Astrocyte of the cerebellum (primary cell): ENCODE measurements at places on chromosomes 16 and 17.
A peak's percentile ranks its signal among the peaks of the same experiment; 100 is the strongest.

- DNase-seq: no peak
Measured at GRCh38 chr16:85360323-85361277, 248.3 kb upstream of the CIBAR2 start.

- no peak for DNase-seq
Measured at GRCh38 chr17:47697906-47698711, 4.1 kb downstream of the TBKBP1 start.

GRCh38 chr17:74917430-74917829 is 5.6 kb downstream of the USH1G start:
- DNase-seq: no peak

- no peak for DNase-seq
Measured at GRCh38 chr17:41223821-41224220, 2.6 kb upstream of the KRTAP9-2 start.

DNA sequence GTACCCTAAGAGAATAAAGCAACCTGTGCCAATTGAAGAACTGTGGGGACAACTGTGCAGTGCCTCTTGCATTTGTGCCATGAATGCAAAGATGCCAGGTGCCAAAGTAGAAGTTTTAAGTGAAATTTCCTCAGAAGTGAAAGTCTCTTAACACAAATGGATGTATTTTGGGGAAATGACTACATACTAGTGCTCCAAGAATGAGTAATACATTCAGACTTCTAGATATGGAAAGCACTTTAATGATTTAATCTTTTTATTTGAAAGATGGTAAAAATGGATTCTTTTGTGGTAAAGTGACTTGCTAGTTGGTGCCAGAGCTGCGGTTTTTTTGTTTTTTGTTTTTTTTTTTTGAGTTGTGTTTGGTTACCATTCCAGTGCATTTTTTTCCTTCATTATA is 15.0 kb downstream of the UTP18 start:
- peak; percentile 57 for DNase-seq

DNA sequence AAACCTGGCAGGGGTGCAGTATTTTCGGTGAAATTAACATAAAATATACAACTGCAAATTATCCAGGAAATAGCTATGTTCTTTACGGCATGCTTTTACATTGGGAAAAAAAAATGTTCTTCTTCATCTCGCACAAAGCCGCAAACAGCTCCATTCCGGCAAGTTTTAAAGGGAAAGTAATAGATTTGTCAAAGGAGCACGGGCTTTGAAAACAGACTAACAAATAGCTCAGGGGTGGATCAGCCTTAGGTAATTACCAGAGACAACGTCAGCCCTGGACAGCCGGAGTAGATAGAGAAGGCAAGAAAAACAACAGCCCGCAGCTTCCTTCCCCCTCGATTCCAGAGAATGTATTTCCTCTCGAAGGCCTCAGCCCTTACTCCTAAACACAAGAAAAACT is 222.5 kb downstream of the C16orf78 start:
- peak; percentile 33 for DNase-seq

DNA sequence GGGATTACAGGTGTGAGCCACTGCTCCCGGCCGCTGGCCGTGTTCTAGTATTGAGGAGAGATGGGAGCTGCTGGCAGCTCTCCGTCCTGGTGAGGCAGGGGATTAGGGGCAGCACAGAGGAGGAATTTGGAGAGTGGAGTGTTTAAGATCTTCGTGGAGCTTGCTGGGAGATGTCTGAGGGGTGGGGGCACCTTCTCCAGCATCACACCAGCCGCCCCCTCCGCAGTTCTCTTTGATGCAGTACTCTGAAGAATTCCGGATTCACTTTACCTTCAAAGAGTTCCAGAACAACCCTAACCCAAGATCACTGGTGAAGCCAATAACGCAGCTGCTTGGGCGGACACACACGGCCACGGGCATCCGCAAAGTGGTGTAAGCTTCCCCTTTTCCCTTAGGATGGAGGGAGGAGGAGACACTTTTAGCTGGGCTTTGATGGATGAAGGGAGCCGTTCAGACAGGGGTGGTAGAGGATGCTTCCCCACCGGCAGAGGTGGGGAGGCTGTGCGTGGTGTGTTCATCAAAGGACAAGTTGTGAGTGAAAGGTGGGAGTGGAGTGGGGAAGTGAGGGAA is 11.9 kb downstream of the ITGAM start:
- DNase-seq: no peak

- no peak for DNase-seq
Measured at GRCh38 chr17:12769981-12770380, 19.3 kb upstream of the ARHGAP44 start.

DNA sequence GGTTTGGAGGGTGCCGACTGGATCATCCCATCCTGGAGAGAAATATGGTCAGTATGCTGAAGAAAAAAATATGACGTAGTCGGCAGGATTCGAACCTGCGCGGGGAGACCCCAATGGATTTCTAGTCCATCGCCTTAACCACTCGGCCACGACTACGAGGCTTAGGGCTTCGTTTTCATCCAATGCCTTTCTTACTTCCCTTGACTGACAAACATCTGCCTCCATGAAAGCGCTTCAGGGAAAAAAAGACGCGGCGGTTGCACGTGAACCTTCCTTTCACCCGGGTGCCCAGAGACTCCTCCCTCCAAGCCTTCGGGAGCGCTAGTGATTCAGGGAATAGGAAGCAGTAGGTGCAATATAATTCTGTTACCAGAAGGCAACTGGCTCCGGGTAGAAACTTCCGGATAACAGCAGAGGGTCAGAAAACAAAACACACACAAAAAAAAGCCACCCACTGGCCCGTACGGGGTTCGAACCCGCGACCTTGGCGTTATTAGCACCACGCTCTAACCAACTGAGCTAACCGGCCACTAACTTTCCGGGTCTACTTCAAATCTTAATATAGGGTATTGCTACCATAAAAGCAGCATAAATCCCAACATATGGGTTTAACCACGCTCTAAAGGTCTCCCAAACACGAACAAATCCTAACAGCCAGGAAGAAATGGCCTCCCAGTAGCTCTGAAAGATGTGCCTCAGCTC is 16.3 kb upstream of the AURKB start:
- DNase-seq: peak; percentile 79

- no peak for DNase-seq
Measured at GRCh38 chr17:78996781-78997201, 12.8 kb downstream of the CANT1 start.

DNA sequence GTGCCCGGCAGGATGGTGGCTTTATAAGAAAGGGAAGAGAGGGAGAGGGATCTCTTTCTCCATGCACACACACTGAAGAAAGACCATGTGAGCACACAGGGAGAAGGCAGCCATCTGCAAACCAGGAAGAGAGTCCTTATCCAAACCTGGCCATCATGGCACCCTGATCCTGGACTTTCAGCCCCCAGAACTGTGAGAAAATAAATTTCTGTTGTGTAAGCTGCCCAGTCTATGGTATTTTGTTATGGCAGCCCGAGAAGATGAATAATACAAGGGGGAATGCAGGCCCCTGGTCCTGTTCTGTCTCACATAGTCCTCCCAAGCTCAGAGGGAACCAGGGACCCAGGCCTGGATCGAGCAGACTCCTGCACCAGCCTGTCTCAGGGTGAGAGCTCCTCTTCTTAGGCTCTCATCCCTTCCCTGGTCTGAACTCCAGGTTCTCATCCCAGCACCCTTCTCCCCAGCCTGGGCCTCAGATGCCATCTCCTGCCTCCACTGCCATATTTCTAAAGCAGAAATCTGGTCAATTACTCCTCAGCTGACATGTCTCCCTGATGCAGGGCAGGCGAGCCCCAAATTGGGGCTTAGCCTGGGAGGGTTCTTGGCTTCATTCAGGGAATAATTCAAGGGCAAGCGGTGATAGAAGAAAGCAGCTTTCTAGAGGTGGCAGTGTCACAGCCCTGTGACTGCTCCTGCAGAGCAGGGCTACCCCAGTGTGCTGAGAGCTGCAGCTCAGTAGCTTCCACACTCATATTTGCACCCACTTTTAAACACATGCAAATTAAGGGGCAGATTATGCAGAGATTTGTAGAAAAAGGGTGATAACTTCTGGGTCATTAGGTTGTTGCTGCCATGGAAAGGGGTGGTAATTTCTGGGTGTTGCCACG is 28.8 kb downstream of the IGFBP4 start:
- no peak for DNase-seq

DNA sequence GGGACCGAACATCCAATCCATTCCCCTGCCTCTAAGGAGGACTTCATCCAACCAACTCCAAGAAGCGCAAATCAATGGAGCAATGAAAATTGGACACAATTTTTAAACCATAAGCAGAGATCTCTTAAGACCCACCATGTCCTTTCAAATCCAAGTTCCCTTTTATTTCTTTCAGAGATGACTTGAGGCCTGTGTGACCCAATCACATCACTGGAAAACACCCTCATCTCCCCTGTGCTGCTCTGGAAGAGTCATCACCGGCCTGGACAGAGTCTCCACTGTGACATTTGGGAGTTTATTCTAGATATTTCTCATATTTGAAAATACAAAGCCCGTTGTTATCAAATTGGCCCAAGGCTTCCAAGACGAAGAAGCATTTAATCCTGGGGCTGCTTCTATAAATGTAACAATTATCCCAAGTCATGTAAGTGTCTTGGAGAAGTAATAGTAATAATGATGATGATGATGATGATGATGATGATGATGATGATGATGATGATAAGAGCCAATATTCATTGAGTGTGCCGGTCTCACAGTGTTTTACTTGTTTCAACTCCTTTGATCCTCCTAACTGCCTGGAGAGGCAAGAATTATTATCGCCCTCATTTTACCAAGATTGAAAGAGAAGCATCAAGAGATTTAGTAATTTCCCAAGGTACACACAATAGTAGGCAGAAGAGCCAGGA is 72.1 kb downstream of the COPRS start:
- no peak for DNase-seq

DNA sequence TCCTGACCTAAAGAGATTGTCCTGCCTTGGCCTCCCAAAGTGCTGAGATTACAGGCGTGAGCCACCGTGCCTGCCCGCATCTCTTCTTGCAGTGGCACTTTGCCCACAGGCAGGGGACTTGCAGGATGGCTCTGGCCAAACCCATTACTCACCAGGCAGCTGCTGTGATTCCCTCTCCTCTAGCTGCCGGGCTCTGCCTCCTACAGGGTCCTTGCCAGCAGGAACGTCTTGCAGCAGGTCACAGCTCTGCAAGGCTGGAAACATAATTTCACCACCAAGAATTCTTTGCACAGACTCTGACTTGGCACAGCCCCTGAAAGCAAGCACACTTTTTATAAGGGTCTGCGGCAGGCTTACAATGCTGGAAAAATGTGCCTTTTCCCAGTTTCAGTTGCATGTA is 20.3 kb downstream of the COX4I1 start:
- no peak for DNase-seq

GRCh38 chr16:78984887-78985464 is 615.6 kb downstream of the MAF start:
- DNase-seq: no peak

DNA sequence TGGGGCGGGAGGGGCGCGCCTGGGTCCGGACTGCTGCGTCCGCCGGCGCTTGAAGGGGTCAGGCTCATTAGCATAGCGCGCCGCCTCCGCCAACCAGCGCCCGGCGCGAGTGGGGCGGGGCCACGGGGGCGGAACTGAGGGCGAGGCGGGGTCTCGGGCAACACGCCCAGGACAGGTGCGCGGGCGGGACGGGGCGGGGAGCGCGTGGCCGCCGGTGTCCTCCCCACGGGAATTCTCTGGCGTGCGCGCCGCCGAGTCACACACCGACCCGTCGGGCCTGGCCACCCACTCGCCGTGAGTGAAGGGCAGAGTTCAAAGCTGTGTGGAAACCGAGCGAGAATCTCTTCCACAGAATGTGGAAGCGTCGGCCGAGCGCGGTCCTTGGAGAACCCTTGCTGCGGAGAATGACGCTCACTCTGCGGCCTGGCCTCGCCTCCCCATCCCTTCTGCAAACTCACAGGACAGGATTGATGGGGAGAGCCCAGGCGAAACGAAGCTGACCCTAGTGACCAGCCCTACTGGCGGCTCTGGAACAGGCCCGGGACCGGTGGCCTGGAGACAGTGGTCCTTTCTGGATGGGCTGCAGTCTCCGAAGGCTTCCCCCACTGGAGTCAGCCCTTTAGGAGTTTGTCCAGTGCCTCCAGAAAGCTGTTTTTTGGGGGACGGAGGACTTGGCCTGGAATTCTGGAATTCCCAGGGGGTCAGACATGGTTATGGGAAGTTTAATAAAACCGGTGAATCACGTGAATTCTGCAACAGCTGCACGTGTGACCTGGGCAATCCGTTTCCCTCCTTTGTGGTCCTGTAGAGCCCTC is at the start of gene SNAI3:
TSS of gene SNAI3 (minus strand) at position 69 of the 815 bp plus-strand sequence. CDS start 101 bp downstream, outside the sequence.
- DNase-seq: no peak

- no peak for DNase-seq
Measured at GRCh38 chr17:33896263-33896662, 358.8 kb upstream of the CCL2 start.

DNA sequence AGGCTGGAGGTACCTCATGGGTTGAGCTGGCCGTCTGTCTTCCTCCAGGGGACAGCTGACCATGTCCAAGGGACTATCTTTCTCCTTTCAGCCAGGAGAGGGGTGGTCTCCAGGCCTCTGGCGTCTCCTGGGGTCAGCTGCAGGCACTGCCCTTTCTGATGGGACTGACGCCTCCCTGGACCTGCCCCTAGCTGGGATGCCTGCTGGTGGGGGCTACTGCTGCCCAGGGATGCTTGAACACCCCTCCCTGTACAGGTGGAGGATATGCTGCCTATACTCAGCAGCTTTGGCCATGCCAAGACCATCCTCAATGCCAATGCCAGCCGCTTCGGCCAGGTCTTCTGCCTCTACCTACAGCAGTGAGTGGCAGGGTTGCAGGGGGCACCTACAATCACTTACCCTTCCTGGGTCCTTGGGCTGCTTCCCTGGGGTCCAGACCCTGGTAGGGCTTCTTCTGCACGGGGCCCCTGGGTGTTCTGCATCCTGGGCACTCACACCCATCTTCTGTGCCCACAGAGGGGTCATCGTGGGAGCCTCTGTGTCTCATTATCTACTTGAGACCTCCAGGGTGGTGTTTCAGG is 4.2 kb downstream of the MYO15B start:
- no peak for DNase-seq

GRCh38 chr17:77675816-77676215 is 282.7 kb upstream of the TNRC6C start:
- no peak for DNase-seq

- no peak for DNase-seq
Measured at GRCh38 chr16:4763791-4764190, 3.2 kb downstream of the ZNF500 start.

DNA sequence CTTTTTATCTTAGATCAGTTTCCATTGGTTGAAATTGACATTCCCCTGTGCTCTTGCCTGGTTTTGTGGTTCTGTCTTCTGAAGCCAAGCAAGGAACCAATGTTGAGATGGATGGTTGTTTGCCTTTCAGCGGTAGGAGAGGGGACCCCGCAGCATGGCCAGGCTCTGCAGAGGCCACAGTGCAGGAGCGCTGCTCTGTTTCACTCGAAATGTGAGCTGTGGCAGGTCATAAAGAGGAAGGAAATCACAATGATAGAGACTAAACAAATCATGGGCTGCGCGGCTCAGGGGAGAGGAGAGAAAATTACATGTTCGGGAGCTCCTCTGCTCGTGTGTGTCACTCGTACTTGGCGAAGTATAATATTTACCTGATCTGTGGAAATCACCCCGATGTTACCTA is 148.2 kb downstream of the SNX29 start:
- DNase-seq: no peak

GRCh38 chr17:28763804-28764266 is 20.0 kb downstream of the TRAF4 start:
- DNase-seq: peak; percentile 78

- DNase-seq: no peak
Measured at GRCh38 chr17:50035421-50035879, 20.5 kb upstream of the ITGA3 start.
